AG09309 (cell line): ENCODE measurements at places on chromosomes 16 and 17.

DNA sequence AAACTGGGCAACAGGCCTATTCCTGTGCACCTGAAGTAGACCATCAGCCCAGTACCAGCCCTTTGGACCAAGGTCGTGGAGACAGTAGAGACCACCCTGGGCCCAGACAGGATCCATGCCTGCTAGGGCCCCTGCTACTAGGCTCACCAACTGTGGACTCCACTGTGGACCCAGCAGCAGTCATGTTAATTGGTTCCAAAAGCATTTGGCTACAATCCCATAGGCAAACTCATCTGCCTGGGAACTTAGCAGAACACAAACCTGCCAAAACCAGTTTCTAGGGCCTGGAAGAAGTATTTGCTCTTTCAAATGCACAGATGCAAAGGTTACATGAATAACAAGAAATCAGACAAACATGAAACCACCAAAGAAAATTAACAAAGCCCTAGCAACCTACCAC is 53.1 kb downstream of the ACSM2A start:
- DNase-seq = no peak

GRCh38 chr16:11634312-11634711 is 33.9 kb upstream of the SNN start:
- DNase-seq = no peak

GRCh38 chr17:16872351-16873173 is 99.4 kb downstream of the TNFRSF13B start:
- DNase-seq = no peak

DNA sequence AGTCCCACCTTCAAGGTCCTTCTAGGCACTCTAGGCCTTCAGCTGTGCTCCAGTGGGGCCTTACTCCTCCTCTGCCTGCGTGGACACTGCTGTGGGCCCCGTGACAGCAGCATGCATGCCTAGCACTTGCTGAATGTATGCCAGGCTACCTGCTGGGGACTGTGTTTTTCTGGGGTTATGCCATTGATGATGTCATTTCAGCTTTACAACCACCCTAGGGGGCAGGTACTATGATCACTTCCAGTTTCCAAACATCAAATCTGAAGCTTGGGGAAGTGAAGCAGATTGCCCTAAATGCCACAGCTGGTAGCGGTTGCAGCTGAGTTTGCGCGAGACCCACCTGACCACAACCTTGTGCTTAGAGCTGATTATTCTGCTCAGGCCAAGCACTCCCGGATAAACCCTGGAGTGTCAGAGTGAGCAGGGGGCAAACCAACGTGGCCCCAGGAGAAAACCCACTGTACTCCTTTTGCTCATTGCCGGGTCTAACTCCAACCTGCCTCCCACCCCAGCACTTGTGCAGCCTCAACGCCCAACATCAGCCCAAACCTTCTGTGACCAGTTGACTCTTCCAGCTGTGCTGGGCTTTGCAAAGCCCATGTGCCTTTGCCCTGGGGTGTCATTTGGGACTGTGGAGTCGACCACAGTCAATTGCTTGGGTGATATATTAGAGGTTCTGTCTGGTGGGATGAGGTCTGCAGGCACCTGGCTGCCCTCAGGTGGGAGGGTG is 168.4 kb downstream of the ENGASE start:
- no peak for DNase-seq

DNA sequence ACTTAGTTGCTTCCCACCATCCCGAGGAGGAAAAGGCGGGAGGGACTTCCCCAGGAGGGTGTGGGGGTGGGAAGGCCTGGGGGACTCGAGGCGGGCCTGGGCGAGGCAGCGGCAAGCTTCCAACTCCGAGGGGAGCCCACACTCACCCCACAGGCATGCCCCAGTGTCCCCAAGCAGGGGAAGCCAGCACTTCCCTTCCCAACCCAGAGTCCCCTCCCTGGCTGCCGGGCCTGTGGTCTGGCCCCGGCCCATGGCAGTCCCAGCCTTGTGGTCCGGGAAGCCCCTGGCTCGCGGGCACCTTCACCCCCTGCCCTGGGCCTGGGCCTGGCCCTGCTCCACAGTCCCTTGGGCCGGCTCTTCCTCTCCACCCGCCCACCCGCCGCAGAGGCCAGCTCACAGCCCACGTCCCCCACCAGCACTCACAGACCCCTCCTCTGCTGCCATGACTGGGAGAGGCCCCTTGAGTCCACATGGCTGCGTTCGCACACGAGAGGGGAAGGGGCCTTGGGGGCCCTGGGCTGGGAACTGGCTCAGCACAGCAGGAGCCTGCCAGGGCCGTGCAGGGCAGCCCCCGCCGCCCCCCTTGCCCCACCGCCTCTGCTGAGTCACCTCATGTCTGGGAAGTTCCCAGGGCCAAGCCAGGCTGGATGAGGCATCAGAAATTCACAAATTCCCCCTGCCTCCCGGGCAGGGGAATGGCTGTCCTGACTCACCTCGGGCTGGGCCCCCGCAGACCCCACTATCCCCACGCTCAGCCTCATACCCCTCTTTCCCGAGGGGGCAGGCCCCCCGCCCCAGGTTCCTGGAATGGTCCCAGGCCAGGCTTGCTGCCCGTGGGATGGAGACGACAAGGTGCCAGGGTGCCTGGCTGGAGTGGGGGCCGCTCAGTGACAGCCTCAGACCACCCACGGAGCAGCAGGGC is 27.8 kb downstream of the BAHCC1 start:
- DNase-seq = peak; percentile 82

- no peak for DNase-seq
Observed at GRCh38 chr16:75745823-75746222, 19.5 kb upstream of the CPHXL start.

DNA sequence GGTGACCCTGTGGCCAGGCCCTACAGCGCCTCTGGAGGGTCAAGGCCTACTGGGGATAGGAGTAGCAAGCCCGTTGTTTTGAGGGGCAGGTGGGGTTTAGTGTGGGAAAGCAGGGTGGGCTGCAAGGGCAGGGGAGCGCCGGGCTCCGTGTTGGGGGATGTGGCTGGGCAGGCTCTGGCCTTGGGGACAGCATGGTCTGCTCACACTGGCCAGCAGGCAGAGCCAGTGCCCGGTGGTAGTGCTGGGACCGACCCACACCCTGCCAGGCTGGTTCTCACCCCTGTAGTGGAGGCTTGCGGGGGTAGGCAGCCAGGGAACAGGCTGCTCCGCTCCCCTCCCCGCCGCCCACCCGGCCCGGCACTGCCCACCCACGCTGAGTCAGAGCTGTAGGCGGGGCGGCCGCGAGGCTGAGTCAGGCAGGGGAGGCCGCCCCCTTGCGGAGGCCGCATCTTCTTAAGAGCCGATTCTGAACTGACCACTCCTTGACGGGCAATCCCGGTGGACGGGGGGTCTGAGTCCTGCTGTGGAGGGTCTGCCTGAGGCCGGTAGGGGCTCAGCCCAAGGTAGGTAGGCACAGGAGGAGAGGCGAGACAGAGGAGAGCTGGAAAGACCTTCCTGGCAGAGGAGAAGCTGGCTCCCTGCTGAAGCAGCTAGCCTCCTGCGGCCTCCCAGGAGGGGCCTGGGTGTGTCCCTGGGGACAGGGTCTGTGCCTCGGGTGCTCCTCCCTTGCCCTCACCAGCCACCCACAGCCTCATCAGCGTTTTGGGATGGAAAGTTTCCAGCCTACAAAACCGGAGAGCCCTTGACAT is 62.4 kb downstream of the BAIAP2 start:
- DNase-seq = peak; percentile 29

GRCh38 chr17:50421308-50422051 is 4.5 kb upstream of the ACSF2 start:
- no peak for DNase-seq

- DNase-seq = no peak
Observed at GRCh38 chr16:86200722-86201121, 301.8 kb downstream of the IRF8 start.

GRCh38 chr17:27105636-27106035 is 188.3 kb upstream of the WSB1 start:
- no peak for DNase-seq

GRCh38 chr17:70796757-70797156 is 627.4 kb downstream of the KCNJ2 start:
- DNase-seq = no peak

DNA sequence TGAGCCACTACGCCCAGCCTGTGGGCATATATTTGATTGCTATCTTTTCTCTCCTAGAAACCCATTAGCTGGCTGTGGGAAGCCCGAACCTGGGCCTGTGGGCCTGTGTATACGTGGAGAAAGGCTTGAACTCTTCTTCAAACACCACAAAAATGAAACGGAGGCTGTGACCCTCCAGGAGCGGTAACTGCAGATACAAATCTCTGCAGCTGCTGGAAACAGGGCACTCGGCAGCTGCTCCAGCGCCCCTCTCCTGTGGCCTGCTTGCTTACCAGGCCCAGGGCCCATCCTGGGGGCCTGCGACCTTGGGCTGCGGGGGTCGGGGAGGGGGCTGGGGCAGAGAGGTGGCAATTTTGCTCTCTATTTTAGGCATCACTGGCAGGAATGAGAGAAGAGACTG is 28.0 kb upstream of the MTSS2 start:
- DNase-seq = no peak

GRCh38 chr16:81567987-81568748 is 123.6 kb downstream of the CMIP start:
- peak; percentile 20 for DNase-seq

- no peak for DNase-seq
Observed at GRCh38 chr17:14302091-14302430, 1.2 kb downstream of the HS3ST3B1 start.

GRCh38 chr16:21653571-21653970 is 1.2 kb upstream of the IGSF6 start:
- no peak for DNase-seq

- no peak for DNase-seq
Observed at GRCh38 chr17:30241051-30241450, 5.6 kb upstream of the SLC6A4 start.

GRCh38 chr17:78232859-78233173 is 1.4 kb downstream of the TMEM235 start:
- DNase-seq = no peak

DNA sequence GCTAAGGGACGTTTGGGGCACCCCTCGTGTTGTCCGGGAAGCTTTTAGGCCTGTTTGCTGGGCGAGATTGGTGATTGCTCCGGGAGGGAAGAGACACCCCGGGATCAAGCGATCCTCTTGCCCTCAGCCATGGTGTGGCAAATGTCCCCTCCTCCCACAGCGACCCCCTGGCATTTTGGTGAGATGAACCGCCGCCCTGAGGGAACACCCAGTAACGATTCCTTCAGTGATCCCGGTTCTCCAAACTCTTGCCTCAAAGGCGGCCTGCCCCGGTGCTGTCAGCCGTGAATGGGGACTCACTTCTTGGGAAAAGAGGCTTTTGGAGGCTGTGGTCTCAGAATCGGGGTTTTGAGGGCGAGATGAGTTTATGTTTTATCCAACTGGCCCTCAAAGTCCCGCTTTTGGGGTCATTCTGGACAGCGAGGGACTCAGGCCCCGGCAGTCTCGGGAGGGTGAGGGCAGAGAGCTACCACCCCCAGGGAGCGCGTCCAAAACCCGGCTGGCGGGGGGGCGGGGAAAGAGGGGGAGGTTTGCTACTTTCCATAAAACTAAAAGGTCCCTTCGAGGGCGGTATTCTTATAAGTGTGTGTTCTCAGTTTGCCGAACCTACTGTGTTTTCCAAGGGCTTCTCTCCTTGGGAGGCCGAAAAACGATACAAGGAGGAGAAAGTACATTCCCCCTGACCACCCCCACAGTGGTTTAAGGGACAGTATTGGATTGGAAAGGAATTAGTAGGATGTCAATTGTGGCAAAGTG is 232.7 kb downstream of the MRTFB start:
- DNase-seq = no peak

DNA sequence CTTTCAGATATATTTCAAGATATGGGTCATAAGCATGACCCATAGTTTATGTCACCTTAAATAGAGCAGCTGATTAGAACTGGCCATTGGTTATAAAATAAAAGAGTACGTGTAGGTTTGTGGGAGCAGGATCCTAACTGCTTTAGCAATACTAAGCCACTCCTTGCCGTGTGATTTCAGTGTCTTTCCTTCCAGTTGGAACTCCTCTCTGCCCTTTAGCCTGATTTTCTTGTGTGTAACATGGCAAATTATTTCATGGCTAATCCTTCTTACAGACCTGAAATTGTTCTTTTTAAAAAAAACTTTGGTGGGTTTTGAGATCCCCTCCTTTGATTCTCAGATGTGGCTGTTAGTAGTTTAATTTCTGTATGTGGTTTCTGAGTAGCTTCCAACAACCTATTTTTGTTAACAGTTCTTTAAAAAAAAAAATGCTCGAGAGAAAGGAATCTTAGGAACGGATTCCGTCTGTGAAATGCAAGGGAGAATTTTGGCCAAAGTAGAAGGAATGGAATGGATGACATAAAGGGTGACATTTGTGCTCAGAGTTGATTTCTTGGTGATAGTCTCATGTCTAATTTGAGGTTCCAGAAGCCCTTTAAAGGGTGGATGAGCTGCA is 39.9 kb downstream of the DHRS7B start:
- DNase-seq = peak; percentile 55
